NCI-H69 (cell line): ENCODE measurements at places on chromosomes 1 and 21.

GRCh38 chr1:169804941-169805340 lies 10.2 kb upstream of the METTL18 start:
- no peak for DNase-seq

DNA sequence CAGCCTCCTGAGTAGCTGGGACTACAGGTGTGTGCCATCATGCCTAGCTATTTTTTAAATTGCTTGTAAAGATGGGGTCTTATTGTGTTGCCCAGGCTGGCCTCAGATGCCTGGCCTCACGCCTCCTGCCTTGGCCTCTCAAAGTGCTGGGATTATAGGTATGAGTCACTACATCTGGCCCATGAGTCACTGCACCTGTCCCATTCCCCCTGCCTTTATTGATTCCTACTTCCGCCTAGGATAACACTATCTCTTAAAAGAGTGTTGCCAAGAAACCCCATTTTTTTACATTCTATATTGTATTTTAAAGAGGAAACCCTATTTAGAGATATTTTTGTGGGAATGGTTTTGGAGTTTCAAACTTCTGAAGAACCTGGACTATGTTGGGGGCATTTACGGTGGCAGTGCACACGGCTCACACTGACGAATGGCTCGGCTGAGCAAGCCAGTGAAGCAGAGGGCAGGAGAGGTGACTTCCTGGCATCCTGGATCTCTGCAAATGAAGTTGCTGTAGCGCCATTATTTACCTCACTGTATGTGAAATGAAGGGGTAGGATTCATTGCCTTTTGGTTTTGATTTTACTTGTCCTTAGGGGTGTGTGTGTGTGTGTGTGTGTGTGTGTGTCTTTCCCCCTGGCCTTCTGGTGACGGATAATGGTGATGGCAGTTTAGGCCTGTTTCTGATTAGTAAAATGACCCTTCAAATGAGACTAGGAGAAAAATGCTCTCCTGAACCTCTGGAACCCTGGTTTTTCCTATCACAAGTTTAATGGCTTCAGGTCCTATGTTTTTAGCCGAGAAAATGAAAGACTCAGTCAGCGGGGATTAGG lies 22.5 kb downstream of the KIF26B start:
- DNase-seq: peak; percentile 72

DNA sequence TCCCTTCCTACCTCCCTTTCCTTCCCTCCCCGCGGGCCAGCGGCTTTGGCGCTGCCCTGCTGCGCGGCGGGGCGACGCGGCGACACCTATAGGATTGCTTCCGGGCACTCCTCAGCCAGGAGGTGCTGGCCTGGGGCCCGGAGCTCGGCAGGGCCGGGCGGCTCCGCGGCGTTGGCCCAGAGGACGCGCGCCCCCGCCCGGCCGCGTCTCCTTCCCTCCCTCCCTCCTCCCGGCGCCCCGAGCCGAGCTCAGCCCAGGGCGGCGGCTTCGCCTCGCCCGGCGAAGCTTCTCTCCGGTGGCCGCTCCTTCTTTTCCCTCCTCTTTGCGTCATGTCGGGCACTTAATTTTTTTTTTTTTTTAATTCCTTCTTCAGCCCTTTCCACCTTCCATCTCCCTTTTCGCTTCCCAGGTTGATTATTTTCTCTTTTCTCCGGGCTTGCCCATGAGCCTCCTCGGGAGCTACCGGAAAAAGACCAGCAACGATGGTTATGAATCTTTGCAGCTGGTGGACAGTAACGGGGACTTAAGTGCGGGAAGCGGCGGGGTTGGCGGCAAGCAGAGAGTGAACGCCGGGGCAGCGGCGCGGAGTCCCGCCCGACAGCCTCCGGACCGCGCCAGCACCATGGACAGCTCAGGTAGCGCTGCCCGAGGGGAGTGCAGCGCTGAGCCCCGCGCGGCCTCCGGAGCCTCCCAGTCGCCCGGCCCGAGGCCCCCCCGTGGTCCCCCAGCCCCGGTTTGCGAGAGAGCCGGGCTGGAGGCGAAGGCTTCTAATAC lies at the start of gene DNAJC6:
Gene DNAJC6 (plus strand): TSS at position 240 of the 774 bp plus-strand sequence. CDS start 203 bp downstream, at position 443.
- DNase-seq: peak; percentile 91

- peak; percentile 74 for DNase-seq
These were observed at the start of gene SMPDL3B for GRCh38 chr1:27934818-27935549. Gene SMPDL3B, plus strand, starts transcription at chr1:27935000. Its CDS starts 184 bp downstream, at chr1:27935184.

DNA sequence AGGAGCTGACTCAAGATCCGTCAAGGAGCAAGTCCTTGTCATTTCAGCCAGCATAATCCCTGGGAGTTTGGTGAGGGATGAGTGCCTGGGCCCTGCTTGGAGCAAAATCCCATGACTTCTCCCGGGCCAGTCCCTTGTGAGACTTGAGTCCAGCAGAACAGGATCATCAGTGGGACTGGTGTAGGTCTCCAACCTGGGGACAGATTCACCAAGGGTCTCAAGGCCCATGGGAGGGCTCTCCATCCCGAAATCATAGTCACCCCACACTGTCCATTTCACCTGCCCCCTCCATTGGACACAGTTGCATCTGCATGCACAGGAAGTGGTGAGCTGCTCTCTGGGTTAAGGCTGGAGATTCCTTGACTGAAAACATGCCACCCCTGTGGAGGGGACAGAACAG lies 178.2 kb downstream of the FOXD2 start:
- no peak for DNase-seq

GRCh38 chr1:10046356-10047085 lies 13.8 kb downstream of the UBE4B start:
- no peak for DNase-seq
